A549 treated with ZK216348 at 1 μM for 4 hours (cell line): ENCODE measurements at places on chromosomes 3 and 15. TPM values are rescaled to one million over a fixed set of nuclear protein-coding genes. Genes with fewer than 3 reads are reported as not detected.

PRICKLE2 gene
- 1.9 to 3.3 TPM (median 2.6 TPM) in 5 replicates for total RNA-seq

MASP1 gene
- total RNA-seq: not detected in 5 replicates

WWTR1 gene
- 115 to 148 TPM (median 145 TPM) in 5 replicates for total RNA-seq

STRIT1 gene
- not detected in 5 replicates for total RNA-seq

FILIP1L gene
- total RNA-seq: 0.11 to 0.27 TPM (median 0.18 TPM) in 4 of 5 replicates, not detected in the other

SAMMSON gene
- not detected in 5 replicates for total RNA-seq

EFCC1 gene
- not detected in 5 replicates for total RNA-seq

PLS1 gene
- total RNA-seq: 9.1 to 15.7 TPM (median 12.2 TPM) in 5 replicates

PLEKHO2 gene
- total RNA-seq: 5.1 to 6.1 TPM (median 5.9 TPM) in 5 replicates

CRYGS gene
- total RNA-seq: 0.27 to 0.81 TPM (median 0.43 TPM) in 5 replicates

THBS1 gene
- 33.6 to 57.1 TPM (median 44.2 TPM) in 5 replicates for total RNA-seq
